ENCODE measurements at places on chromosomes 11 and 22. TPM values are rescaled to one million over a fixed set of nuclear protein-coding genes. Genes with fewer than 3 reads are reported as not detected.
A peak's percentile ranks its signal among the peaks of the same experiment; 100 is the strongest.

The DBX1 gene
- total RNA-seq: not detected

The YPEL4 gene
- 13.1 TPM for total RNA-seq

DNA sequence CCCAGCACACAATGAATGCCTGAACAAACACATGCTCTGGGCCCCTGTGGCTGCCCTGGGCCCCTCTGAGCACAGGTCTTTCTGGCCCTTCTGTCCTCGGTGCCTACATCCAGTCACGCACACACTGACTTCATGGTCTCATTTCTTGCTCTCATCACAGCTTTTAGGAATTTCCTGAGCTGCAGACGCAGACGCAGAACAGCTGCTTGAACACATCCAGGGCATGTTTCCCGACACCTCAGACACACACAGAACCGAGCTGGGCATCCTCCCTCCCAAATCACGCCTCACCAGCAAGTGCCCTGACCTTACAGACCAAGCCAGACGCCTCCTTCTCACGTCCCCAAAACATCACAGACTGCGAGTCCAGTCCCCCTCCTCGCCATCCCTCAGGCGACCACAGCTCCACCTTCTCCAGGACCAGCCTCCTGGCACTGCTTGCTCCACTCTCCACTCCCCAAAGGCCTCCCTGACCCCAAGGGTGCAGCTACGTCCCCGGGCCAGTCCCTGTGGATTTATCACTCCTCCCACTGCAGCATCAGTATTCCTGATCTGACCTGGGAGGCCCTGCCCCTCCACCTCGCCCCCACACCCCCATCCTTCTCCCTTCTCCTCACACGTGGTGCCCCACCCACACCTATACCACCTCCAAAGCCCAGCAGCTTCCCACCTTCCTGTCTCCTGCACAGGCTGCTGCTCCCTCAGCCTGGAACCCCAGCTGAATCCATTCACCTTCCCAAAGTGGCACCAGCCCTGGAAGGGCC is 12.9 kb downstream of the SIRT3 start:
- ATAC-seq: peak; percentile 16

DNA sequence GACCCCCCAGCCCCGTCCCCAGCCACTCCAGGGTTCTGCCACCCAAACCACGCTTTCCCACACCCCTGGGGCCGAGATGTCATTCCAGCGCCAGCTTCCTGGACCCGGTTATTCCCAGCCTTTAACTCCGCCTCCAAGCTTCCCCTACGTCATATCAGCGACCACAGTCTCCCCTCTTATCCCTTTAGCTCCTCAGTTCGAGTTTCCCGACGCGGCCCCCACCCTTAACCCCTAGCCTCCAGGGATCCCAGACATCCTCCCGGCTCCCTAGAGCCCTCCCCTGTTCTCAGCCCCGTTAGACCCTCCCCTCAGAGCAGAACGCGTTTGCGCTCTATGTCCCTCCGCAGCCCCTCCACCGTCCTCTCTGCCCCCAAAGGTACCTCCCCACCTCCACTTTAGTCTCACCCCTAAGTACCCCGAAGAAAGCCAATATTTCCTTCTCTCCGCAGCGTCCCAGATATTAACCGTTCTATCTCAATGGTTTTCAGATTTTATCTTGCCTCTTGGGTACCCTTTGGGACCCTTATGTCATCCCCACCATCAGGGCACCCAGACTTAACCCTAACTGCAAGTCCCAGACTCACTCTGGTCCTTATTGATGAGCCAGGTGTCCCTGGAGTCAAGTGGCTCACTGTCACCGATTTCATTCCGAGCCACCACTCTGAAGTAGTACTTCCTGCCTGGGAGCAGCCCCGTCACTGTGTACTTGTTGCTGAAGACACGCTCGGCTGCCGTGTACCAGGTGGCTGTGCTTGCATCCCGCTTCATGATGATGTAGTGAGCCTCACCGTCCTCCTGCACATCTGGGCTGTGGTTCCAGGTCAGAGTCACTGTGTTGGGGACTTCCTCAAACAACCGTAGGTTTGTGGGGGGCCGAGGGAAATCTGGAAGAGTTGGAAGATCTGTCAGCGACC is 8.0 kb downstream of the TMEM86A start:
- peak; percentile 86 for ATAC-seq
